Adipocyte (in vitro differentiated cells): ENCODE measurements at places on chromosomes 13 and 19.

DNA sequence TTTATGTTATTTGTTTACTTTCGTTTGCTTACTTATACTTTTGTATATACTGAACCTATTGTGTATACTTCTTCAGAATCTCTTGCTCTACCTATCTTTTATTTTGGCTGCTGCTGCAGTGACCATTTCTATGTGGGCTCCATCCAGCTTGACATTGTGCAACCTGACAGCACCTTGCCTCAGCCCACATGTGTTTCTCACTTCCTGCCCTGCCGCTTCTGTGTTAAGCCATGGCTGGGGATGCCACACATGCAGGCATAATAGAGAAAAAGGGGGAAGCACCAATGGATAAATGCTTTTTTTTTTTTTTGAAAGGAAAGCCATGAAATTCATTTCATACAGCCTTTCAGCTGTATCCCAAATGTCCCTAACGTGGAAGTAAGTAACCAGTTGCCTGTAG, 147.6 kb downstream of the RBM26 start:
- DNase-seq = no peak

DNA sequence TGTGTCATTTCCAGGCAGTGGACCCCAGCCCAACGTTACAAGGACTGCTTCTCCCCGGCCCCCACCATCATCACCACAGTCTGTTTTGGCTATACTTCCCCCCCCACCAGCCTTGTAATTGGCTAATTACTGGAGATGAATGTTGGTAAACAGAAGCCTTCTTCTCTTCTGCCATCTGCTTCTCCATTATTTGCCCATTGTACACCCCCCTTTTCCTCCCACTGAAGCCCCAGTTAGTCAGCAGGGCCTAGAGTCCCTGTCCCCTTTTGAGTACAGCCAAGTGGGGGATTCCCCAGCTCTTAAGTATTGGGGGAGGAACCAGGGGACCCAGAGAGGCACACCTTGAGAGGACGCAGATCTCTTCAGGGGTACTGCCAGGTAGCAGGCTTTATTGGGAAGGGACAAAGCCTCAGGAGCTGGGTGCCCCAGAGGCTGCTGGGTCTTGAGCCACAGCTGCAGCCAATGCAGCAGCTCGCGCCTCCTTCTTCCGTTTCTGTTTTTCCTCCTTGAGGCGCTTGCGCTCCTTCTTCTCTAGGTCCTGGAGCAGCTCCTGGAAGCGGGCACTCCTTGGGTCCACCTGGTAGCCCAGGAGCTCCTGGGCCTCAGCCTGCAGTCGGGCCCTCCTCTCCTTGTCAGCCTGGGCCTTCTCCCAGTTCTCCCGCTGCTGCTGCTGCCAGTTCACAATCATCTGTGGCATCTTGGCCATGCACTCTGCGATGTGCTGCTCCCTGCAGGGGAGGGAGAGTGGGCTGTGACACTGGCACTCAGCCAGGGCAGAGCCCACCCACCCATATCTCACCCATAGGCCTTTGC, 3.0 kb downstream of the GADD45GIP1 start:
- DNase-seq = no peak

DNA sequence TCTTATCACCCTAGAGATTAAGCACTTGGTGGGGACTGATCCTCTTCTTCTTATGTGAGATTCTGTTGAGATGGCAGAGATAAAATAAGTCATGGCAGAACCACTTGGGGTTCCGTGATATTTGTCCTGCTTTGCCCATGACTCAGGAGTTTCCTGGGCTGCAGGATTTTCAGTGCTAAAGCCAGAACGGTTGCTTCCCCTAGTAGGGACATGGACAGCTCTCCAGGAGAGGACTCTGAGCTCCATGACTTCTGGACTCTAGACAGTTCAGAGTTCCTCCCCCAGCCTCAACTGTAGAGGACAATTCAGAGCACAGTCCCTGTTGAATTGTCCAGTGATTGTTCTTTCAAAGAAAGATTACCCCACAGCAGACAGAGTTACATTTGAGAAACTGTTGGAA, 98.8 kb downstream of the OLFM4 start:
- no peak for DNase-seq

- DNase-seq = peak; percentile 77
Measured at GRCh38 chr13:31431722-31432137, 232.0 kb downstream of the B3GLCT start.

- DNase-seq = peak; percentile 62
Measured at GRCh38 chr19:18590273-18591272, 2.0 kb downstream of the REX1BD start.

DNA sequence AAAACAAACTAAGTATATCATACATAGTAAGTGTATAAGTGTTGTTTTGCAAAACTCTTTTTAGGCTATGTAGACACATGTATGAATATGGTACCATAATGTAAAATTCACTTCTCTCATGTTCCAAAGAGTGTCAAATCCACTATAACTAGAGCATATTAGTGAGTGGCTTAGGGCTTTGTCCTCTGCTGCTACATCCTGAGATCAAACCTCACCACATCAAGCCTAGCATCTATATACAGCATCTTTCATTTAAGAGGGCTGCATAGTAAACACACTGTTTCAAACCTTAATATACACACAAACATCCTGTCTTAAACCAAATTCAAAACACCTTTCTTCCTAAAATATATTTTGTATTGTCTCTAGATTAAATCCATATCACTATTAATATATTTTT, 38.7 kb downstream of the ELF1 start:
- no peak for DNase-seq

DNA sequence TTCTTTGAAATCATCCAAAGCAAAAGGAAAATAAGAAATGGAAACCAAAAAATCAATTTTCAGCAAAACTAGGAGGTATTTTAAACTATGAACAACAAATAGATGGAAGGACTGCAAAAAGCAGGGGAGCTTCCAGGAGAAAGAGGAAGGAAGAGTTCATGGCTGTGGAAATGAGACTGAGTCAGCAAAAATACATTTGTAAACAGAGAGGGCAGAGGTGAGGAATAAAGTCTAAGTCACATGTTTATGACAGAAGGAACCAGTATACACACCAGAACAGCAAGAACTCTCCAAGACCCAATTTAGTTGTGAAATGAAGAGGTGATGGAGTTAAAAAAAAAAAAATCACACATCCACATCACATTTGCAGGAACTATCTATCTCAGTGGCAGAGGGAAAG, 69.6 kb downstream of the RNASEH2B start:
- DNase-seq = no peak

DNA sequence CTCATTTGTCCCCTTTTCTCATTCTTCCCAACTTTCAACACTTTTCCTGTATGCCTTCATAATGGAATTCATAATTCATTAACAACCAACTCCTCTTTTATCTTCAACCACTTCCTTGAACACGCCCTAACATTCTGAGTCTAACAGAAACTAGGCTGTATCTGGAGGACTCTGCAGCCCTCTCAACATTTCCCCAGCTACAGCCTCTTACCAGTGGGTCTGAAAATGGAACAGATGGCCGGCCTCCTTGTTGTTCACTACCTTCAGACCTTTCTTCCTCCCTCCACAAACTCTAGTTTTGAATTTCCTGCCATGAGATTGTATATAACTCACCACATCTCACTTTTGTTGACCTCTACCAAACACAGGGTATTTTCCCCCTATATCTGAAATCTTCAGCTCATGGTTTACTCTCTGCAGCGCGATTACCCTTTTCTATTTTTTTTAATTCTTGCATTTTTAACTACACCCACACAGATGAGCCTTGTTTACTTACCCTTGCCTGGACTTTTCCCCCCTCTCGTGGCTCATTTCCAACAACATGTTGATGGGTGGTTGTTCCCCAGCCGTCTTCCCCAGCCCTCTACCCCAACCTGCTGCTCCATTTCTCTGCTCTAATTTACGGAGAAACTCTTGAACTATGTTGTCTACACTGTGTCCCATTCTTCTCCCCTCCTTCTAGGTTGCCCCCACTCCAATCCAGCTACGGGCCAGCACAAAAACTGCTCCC, 846 bp downstream of the ZNF790 start:
- DNase-seq = no peak

DNA sequence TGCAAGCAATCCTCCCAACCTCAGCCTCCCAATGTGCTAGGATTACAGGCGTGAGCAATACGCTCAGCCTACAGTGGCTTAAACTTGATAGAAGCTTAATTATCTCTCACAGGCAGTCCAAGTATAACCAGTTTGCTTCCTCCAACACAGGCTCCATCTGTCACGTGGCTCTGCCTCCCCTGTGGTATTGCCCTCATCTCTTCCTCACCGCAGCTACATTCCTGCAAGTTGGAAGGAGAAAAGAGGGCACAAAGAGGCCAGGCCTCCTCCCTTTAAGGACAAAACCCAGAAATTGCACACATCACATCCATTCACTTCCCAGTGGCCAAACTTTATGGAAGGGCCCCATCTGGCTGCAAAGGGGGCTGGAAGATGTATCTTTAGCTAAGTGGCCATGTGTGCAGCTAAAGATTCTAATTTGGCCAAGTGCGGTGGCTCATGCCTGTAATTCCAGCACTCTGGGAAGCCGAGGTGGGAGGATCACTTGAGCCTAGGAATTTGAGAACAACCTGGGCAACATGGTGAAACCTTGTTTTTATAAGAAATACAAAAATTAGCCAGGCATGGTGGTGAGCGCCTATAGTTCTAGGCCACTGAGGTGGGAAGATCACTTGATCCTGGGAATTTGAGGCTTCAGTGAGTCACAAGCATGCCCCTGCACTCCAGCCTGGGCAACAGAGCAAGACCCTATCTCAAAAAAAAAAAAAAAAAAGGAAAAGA, 3.1 kb upstream of the SDHAF1 start:
- DNase-seq = no peak

DNA sequence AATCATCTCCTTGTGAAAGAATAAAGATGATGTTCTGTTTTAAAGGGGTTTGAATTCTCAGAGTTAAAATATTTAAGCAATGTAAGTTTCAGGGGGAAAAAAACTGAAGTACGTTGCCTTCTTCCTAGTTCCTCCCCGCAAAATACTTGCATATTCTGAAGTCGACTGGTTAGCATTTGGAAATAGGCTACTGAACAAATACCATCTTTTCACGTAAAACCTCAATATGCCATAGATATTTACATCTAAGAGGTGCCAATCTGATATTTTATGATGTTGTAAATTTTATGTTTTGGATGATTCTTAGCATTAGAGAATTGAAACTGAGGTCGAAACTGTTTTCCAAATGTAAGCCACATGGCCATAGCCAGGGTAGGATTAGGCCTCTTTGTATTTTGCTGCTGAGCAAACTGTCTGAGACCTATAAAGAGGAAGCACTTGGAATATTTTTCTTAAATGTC, 138.3 kb downstream of the FLT1 start:
- peak; percentile 54 for DNase-seq

DNA sequence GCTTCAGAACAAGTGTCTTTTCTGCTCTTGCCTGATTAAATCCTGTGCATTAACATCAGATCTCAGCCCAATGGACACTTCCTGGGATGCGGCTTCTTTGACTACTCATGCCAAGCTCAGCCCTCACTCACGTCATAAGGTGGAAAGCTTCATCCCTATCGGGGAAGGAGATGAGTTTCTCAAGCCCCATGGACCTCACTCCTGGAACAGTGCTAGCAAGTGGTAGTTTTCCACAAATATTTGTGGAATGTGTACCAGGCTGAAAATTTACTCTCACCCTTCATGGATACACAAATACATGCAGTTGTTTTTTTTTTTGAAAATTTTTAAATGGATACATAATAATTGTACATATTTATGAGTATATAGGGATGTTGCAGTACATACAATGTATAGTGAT, 34.6 kb upstream of the FARP1 start:
- peak; percentile 7 for DNase-seq

- no peak for DNase-seq
Measured at GRCh38 chr13:46567671-46568070, 14.7 kb downstream of the LRCH1 start.

GRCh38 chr13:79458436-79458835, 22.5 kb upstream of the NDFIP2 start:
- DNase-seq = no peak

DNA sequence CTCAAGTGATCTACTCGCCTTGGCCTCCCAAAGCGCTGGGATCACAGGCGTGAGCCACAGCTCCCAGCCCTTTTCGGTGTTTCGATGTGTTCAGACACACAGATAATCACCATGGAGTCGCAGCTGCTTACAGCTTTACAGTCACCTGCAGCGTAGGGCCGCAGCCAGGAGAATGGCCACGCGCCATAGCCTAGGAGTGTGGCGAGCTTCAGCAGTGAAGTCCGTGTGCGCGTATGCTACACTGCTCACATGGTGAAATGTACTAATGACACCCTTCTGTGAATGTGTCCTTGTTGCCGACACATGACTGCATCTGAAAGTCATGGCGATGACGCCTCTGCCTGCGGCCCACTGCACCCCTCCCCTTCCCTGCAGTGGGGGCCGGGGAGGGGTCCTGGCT, 23.6 kb downstream of the AP3D1 start:
- DNase-seq = no peak

- DNase-seq = no peak
Measured at GRCh38 chr19:30791088-30791487, 418.9 kb downstream of the ZNF536 start.

DNA sequence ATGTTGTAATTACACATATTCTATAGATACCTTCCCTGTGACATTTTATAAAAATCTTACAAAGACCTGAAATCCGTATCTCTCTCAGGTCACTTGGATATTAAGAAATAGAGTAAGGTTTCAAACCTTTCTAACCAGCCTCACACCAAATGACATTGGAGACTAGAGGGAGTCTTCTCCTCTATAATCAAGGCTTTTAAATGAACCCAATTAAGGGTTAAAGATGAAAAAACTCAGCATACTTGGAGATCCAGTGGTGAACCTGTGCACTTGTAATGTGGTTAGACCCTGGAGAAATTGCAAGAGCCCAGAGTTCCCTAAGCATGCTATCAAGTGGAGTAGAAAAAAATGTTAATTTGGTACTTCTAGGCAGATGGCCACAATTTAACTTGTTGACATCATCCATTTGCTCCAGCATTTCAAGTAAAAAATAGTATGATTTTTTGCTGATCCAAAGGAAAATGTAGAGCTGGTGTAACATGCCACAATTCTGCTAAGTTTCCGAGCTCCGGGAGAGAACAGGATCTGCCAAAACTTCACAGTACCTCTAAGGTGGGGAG, 554.1 kb upstream of the MIR17HG start:
- DNase-seq = no peak

GRCh38 chr19:55526216-55527196, 10.4 kb downstream of the SBK2 start:
- peak; percentile 18 for DNase-seq

- peak; percentile 59 for DNase-seq
Measured at GRCh38 chr13:75705395-75705794, 69.3 kb downstream of the LMO7 start.

- DNase-seq = no peak
Measured at GRCh38 chr19:29855741-29856500, 44.1 kb downstream of the CCNE1 start.

GRCh38 chr13:46672338-46673090, 119.5 kb downstream of the LRCH1 start:
- DNase-seq = no peak

GRCh38 chr13:33639158-33639557, 178.8 kb upstream of the RFC3 start:
- peak; percentile 73 for DNase-seq
